Stimulated activated CD8-positive, alpha-beta memory T cell treated with anti-CD3 and anti-CD28 coated beads, Interleukin-15, amount 100 ng/mL, for 48 hours (primary cell): ENCODE measurements at places on chromosomes 7 and 10.

GRCh38 chr10:1043532-1043995 is 5.4 kb downstream of the IDI1 start:
- DNase-seq = no peak

- DNase-seq = no peak
Measured at GRCh38 chr7:28272461-28272877, 91.9 kb upstream of the JAZF1 start.

- no peak for DNase-seq
Measured at GRCh38 chr7:28224172-28224571, 43.6 kb upstream of the JAZF1 start.

DNA sequence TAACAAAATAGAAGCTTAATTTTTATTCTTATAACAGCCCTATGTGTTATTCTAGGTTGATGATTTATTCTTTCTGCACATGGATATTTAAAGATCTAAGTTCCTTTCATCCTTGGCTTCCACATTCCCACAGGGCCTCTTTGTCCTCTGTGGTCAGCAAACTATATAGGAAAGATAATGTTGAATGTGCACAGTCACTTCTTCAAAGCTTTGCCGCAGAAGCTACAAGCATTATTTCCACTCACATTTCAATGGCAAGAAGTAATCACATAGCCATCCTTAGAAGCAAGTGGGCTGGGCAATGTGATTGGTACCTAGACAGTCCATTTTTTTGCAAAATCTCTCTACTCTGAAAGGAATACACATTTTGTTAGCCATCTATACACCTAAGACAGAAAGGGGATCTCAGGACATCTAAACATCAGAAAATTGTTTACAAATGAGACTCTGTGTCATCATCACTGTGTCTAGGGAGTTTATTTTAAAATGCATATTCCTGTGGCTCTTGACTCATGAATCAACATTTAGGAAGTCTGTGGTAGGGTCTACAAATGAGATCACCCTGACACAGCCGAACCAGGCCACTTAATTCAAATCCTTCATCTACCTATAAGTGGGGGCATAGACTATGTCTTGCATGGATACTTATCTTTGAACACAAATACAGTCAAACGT is 1060.5 kb downstream of the XPNPEP1 start:
- no peak for DNase-seq

GRCh38 chr10:91768123-91768522 is 30.1 kb upstream of the TNKS2 start:
- no peak for DNase-seq

GRCh38 chr10:21183025-21183424 is 285.9 kb upstream of the NEBL start:
- DNase-seq = no peak

DNA sequence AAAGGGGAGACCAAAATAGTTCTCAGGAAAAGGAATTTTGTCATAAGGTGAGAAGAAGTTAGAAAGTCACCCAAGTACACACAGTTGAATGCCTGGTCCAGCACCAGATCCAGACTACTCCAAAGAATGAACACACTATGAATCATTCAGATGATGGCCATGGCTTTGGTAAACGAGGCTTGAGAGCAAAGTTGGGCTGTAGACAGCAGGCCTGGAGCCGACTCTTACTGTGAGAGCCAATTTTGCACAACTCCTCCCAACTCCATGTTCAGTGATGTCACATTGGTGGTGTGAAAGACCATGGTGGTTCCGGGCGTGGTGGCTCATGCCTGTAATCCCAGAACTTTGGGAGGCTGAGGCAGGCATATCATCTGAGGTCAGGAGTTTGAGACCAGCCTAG is 131.6 kb downstream of the PKD1L1 start:
- DNase-seq = no peak

- DNase-seq = no peak
Measured at GRCh38 chr7:17158261-17158660, 140.2 kb upstream of the AHR start.

DNA sequence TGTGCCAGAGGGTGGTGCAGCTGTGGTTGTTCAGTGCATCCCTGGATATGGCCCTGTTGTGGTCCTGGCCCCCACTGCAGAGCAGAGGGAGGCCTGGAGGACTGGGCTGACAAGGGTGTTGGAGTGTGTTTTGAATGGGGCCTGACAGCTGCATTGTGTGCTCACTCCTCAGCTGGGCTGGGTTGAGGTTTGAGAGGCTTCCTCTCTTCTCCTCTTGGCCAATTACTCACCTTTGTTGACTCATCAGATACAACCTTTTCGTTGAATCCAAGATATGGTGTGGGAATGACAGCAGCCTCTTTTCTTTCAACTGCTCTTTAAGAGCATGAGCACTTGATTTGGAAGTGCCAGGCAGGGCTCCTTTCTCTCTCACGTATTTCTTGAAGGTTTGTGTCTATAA is 228.5 kb upstream of the COBL start:
- DNase-seq = no peak

- no peak for DNase-seq
Measured at GRCh38 chr10:91551856-91552255, 81.0 kb downstream of the PPP1R3C start.

- no peak for DNase-seq
Measured at GRCh38 chr10:101939008-101939648, 95.5 kb upstream of the KCNIP2 start.

DNA sequence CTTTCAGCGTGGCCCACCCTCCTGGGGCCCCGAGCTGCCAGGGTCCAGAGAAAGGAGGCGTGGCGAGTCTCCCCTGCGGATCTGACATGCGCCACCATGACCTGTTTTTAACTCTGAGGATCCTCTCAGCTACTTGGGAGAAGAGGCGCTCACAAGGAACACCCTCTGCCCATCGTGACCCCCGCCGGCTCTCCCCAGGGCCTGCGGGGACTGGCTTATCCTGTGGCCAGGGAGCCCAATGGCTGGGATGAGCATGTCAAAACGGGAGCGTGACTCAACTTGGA is 93.7 kb downstream of the EBF3 start:
- no peak for DNase-seq

GRCh38 chr7:156667110-156667426 is 26.5 kb downstream of the RNF32 start:
- no peak for DNase-seq

GRCh38 chr7:149500910-149501309 is 3.3 kb upstream of the ZNF746 start:
- no peak for DNase-seq

GRCh38 chr7:126993626-126994213 is 259.0 kb downstream of the GRM8 start:
- DNase-seq = no peak

- peak; percentile 8 for DNase-seq
Measured at GRCh38 chr7:2452074-2452507, 24.1 kb downstream of the GRIFIN start.

GRCh38 chr7:52781250-52781649 is 254.2 kb upstream of the POM121L12 start:
- no peak for DNase-seq

DNA sequence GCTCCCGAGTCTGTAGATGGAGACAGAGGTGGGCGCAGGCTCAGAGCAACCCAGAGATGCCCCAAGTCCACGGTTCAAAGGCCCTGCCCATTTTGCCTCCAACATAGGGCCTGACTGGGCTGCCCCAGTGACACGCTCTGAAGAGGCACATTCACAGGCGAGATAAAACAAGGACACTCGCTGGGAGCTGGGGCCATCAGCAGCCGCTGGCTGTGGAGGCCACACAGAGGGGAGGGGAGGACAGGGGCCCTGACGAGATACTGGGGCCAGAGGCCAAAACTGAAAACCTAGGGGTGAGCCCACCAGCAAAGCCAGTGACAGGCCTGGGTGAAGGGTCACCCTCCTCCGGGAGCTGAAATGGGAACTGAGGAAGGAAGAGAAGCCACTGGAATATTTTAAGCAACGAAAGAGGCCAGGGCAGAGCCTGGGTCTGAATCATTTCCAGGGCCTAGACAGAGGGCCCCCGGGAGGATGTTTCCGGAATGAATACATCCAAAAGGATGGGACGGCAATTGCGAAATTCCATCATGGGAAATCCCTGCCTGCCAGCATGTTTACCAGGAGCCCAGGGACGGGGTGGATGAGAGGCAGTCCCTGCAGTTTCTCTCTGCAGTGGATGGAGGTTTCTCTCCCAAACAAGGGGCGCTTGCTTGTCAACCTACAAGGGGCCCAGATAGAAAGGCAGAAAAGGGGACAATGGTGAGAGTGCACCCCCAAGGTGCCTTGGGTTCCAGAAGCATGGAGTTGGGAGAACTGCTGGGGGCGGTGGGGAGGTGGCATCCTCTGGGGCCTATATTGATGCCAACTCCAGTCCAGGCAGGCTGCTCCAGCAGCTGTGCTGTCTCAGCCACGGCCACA is 29.0 kb upstream of the HSPA12A start:
- no peak for DNase-seq

DNA sequence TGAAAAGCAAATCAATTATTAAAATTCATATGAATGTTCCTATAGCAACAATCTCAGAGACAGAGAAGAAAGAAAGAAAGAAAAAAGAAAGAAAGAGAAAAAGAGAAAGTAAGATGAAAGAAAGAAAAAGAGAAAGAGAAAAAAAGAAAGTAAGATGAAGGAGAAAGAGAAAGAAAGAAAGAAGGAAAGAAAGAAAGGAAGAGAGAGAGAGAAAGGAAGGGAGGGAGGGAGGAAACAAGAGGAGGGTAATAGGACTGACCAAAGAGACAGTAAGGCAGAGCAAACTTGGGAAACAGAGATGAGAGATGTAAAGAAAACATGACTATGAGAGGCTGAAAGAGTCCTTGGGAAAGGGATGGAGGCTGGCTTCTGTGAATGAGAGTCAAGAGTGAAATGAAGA is 458.4 kb downstream of the SORCS1 start:
- DNase-seq = no peak

GRCh38 chr10:106252541-106252940 is 912.0 kb downstream of the SORCS1 start:
- DNase-seq = no peak

DNA sequence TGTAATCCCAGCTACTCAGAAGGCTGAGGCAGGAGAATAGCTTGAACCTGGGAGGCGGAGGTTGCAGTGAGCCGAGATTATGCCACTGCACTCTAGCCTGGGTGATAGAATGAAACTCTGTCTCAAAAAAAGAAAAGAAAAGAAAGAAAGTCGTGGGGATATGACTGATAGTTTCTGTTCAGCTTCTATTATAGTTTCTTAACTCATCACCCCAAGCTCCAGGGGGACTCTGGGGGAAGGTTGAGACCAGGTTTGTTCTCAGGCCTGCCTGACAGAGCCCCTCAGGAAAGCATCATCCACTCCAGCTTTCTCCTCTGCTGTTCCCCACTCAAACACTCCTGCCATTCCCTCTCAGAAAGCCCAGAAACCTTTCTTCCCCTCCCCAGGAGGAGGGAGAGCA is 542.4 kb upstream of the GALNT17 start:
- no peak for DNase-seq

DNA sequence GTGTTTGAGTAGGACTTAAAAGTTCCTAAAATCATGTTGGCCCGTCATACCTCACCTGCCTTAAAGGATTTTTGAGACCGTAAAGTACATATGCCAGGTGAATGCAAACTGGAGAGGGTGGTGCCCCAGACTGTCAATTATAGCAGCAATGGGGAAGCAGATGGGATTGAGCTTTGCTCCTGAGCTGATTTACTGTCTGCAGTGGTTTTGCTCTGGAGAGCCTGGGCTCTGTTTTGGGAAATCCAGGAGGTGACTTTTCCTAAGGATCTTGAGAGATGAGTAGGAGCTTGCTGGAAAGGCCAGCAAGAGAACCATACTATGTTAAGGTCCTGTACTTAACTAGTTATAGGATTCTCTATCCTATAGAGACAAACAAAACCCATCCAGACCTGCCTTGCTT is 43.0 kb downstream of the COL13A1 start:
- no peak for DNase-seq

GRCh38 chr7:129209067-129209926 is 15.5 kb upstream of the AHCYL2 start:
- DNase-seq = no peak

DNA sequence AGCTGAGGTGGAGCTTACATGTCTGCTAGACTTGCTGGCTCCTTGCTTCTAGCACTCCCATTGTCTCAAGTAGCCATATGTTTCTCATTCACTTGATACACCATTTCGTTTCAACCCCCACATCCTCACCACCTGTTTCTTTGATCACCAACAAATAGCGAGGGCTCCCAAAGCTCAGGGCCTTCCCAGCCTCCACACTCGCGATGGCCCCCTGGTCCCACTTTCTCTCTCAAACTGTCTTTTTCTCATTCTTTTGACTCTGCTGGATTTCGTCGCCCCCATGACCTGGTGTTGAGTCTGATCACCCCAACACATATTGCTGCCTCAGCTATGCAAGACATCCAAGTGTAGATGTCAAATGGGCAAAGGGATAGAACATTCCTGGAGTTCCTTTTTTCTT is 26.0 kb upstream of the SMNDC1 start:
- DNase-seq = no peak

DNA sequence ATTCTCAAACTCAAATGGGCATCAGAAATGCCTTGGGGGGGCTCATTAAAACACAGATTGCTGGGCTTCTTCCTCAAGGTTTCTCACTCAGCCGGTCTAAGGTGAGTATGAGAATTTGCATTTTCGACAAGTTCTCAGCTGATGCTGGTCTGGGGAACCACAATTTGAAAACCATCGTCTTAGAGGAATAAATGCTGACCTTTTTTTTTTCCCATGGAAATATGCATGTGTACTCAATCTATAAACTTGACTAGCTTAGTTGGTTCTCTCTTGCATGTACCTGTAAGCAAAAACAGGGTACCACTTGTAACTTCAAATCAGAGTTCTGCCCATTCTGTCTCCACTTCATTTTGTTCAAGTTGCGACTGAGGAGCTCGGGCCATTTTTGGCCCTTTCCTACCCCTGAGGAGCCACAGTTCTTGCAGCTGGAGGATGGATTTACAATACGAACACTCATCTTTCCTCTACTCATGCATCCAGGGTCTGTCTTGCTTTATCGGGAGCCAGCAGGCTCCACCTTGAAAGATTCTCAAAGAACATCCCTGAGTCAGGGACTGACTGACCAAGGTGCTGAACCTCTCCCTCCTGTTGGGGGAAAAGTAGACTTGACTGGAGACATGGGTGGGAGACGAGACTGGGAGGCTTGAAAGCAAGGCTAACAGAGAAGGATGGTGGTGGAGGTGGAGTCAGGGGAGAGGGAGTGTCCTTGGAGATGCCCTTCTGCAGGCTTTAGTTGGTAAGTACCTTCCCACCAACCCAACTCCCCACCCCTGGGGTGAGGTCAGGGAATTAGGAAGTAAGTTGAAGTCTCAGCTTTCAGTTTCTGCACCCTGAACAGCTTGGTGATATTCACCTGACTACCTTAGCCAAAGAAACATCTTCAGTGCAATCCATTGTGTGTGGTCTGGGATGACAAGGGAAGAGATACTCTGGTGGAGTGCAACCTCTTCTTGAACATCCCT is 3.7 kb upstream of the MAPK8 start:
- no peak for DNase-seq

DNA sequence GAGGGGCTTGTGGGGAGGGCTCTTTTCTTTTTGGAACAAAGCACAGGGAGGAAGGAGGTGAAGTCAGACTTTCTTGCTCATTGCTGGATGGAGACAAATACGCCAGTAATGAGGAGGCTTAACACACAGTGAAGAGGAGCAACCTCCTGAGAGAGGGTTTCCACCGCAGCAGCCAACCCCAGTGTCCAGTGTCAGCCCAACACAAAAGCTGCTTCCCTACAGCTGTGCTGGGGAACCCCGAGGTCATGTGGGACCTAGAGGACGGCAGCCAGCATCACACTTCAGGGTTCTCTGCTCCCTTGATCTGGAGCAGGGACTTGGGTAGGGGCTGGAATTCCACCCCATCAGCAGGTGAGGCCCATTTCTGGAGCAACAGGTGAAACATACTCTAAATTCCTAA is 7.7 kb downstream of the BLNK start:
- no peak for DNase-seq
